Renal pelvis (tissue), 12 donors: ENCODE measurements at places on chromosomes 3 and 15. TPM values are rescaled to one million over a fixed set of nuclear protein-coding genes. Genes with fewer than 3 reads are reported as not detected.

The MORC1 gene
- polyA plus RNA-seq = 0.64 TPM

The JMJD7 gene
- 10.0 TPM for polyA plus RNA-seq

GRCh38 chr3:160707187-160707794 lies 30.3 kb downstream of the ARL14 start:
- peak; percentile 53 for DNase-seq

DNA sequence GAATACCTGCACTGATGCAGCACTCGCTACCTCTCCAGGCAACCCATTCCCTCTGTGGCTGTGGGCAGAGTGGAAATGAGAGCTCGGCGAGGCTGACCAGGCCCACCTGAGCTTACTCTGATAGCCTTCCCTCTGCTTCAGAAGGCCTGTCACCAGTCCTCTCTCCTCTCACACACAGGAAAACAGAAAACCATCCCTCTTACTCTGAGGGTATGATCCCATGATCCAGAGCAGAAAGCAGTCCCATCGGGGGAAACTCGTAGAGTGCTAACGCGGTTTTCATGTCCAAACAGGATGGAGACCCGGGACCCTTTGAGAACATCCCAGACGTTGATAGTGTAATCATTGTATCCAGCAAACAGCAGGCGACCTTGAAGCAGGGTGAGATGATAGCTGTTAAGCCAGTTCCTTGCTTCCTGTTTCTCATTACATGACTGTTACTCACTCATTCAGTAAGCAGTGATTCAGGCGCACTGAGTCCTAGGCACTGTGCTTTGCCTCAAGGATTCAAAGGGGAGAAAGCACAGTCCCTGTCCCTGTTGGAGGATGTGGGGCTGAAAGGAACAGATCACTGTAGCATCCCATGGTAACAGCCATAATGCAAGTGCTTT lies 11.8 kb upstream of the BCL2L10 start:
- no peak for DNase-seq

DNA sequence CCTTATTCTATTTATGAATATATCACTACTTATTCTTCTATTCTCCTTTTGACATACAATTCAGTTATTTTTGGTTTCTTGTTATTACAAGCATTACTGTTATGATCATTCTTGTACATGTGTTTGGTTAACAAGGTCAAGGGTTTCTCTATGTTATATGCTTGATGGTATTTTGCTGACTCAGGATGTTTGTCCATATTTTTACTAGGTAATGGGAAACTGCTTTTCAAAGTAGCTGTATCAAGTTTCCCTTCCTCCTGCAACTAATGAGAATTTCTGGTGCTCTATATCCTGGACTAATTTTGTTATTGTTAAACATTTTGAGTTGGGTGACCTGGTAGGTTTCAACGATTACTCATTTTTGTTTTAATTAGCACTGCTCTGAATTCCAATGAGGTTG lies 841.0 kb downstream of the OTOL1 start:
- DNase-seq = no peak

- DNase-seq = no peak
Observed at GRCh38 chr3:58723173-58723572, 56.6 kb upstream of the FAM3D start.

The ZNF80 gene
- 0.13 TPM for polyA plus RNA-seq

DNA sequence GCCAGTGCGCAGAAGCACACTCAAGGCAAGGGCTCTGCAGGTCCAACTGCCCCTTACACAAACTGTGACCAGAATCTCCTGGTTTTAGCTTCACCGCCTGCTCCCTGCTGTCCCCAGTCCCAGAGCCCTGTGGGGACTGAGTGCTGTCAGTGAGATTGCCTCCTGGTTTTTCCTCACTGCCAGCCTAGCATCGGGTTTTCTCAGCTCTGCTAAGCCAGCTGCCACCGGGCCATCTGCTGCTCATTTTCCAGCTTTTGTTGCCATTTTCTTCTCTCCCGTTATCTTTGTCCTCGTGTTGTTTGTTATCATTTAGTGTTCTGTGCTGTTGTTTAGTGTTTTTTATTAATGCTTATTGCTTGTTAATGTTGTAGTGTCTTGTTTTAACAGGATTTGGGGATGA lies 79.5 kb upstream of the BLM start:
- no peak for DNase-seq

GRCh38 chr3:31571325-31571724 lies 38.6 kb downstream of the STT3B start:
- no peak for DNase-seq

GRCh38 chr3:171417137-171417536 lies 43.1 kb downstream of the TNIK start:
- DNase-seq = no peak

The CLEC3B gene
- 44.4 TPM for polyA plus RNA-seq

DNA sequence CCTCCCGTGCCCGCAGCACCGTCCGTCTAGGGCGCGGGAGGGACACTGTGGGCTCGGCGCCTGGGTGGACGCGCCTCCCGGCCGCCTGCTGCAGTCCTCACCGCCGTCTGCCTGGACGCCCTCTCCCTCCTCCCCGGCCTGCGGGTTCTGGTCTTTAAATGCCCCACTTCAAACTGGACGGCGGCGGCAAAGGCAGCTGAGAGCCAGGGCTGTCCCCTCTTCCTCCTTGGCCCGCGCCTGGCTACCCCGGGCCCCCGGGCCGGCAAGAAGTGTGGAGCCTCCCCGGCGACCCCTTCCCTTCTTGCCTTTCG lies 426 bp downstream of the CBLB start:
- DNase-seq = peak; percentile 60

- DNase-seq = no peak
Observed at GRCh38 chr3:101836652-101837598, 12.4 kb upstream of the NFKBIZ start.

DNA sequence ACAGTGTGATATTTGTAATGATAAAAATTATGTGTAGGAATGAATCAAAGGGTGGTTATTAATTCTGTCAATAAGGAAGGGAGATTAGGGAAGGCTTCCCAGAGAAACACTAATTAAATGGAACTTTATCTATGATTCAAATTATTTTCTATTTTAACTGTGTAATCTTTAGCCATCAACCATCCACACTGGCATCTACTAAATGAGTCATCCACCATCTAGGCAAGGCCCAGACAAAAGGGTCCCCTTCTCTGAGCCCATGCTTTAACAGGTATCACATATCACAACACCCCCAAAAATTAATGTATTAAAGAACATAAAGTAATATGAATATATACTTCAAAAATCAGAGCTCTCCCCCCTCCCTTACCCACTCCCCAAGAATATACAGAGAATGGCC lies 19.9 kb upstream of the TPM1 start:
- DNase-seq = no peak

The ARID3B gene
- 19.2 TPM for polyA plus RNA-seq

- DNase-seq = no peak
Observed at GRCh38 chr3:170044795-170045244, 7.0 kb downstream of the GPR160 start.

DNA sequence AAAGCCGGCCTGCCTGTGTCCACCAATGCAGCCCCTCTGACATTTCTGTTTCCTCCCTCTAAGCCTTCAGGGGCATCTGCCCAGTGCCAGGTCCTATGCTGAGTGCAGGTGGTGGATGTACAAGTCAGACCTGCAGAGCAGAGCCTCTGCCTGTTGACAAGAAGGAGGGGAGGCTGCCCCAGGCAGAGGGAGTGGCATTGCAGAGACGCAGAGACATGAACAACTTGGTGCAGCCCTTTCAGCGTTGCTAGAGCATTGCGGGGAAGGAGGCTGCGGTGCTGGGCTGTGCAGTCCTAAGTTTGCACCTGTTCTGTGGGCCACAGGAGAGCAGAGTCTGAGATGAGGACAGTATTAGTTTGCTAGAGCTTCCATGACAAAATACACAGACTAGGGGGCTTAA lies 65.2 kb downstream of the LSM3 start:
- no peak for DNase-seq

- DNase-seq = no peak
Observed at GRCh38 chr3:128432301-128432970, 34.3 kb downstream of the DNAJB8 start.

DNA sequence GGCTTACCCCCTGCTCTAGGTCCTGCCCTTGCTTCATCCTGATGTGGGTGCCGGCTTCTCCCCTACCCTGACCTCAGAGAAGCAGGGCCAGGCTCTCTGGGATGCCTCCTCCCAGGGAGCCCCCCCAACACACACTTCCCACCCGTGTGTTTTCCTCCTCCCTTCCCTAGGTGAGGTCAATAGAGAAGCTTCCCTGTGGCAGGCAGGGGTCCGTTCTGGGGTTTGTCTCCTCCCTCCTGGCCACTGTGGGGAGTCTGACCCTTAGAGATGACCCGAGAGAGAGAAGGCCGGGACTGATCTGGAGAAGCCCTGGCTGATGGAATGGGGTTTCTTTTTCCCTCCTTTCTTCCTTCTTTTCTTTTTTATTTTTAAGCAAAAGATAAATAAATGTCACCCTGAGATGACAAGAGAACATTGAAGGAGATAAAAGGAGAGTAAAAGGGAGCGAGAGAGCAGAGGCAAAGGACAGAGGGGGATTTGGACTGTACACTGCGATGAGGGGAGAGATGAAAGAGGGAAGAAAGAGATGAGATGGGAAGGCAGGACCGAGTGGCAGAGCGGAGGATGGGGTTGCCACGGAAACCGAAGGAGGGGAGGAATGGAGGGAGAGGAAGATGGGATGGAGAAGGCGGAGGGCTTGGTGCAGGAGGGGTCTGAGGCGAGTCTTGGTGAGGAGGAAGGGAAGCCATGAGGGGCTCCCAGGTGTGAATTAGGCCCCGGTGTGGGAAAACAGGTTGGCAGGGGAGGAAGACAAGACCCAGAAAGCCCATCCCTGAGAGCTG lies 48.4 kb downstream of the IDH2 start:
- no peak for DNase-seq

DNA sequence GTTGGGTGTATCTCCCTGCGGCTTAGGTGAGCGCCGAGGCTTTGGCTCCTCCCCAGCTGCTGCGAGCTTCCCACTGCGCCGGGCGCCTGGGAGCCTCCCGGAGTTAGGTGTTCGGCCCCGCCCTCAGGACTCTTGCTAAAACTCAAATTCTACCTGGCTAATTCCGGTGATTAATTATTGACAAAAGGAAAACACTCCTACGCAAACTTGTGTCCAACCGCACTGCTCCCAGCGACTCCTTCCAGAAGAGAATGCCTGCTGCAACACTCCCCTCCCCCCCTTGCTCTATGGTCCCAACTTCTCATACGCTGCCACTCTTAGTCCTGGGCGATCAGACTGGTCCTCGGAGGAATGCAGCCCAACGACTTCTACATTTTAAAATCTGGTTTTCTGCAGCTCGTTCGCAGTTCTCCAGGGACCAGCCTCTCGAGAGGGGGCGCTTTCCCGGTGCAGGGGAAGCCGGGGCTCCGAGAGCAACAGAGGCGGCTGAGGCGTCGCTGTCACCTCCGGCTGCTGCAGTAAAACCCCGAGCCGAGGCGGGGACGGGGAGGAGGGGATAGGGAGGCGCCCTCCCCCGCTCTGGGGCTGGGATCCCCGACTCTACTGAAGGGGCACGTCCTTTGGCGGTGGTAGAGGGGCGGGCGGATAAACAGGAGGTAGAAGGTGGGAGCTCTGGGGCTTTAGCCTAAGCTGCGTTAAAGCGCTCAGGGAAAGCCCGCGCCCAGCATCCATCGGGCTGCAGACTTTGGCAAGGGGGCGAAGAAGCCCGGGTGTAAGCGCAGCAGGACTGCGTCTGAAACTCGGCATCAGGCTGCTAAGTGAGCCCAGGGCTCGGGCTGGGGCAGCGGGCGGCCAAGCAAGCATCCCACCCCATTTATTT lies at the start of gene SPTSSB:
Gene SPTSSB (minus strand): TSS at position 77 of the 880 bp plus-strand sequence. CDS start 25,194 bp downstream, outside the sequence.
- peak; percentile 63 for DNase-seq

DNA sequence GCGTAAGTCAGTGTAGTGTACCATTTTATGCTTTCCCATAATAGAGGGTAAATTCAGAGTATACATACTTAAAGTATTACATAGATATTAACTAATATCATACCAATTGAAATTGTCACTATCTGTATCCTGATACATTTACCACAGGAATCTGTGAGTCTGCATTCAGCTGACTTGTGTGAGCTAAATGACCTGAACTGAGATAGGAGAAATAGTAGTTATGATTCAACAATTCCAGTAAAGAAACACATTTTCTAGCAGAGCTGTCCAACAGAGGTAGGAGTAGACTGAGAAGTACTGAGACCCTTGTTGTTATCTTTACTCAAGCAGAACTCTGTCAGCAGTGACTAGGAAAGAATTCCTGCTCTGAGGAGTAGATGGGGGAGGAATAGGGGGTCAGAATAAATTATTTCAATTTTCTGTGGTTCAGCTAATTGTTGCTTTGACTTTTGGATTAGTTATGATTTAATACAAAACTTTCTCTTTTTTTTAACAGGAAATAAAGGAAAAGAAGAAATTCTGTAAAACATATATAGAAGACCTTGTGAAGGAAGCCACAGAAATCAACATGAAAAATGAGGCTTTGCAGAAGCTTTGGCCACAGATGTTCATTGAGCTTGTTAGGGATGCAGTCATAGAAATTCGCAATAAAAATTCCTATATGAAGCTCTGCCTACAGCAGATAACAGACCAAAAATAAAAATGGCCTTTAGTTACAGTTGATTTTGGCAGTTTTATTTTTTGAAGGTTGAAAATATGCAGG lies 66.2 kb upstream of the THSD4 start:
- DNase-seq = peak; percentile 7

- DNase-seq = no peak
Observed at GRCh38 chr3:133469140-133469731, 69.4 kb downstream of the BFSP2 start.

GRCh38 chr3:127750226-127751031 lies 71.9 kb downstream of the MGLL start:
- no peak for DNase-seq

The RETNLB gene
- polyA plus RNA-seq = not detected

- no peak for DNase-seq
Observed at GRCh38 chr15:92788196-92788595, 111.9 kb upstream of the CHD2 start.

DNA sequence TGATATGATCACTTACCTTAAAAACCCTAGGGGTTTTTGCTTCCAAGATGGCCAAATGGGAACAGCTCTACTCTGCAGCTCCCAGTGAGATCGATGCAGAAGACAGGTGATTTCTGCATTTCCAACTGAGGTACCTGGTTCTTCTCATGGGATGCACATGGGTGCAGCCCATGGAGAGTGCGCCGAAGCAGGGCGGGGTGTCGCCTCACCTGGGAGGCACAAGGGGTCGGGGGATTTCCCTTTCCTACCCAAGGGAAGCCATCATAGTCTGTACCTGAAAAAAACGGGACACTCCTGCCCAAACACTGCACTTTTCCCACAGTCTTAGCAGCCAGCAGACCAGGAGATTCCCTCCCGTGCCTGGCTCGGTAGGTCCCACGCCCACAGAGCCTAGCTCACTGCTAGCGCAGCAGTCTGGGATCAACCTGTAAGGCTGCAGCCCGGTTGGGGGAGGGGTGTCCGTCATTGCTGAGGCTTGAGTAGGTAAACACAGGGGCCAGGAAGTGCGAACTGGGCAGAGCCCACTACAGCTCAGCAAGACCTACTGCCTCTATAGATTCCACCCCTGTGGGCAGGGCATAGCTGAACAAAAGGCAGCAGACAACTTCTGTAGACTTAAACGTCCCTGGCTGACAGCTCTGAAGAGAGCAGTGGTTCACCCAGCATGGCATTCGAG lies 78.6 kb downstream of the CTNNB1 start:
- DNase-seq = no peak
